Fibroblast of villous mesenchyme (primary cell): ENCODE measurements at places on chromosomes 4 and X.
A peak's percentile ranks its signal among the peaks of the same experiment; 100 is the strongest.

DNA sequence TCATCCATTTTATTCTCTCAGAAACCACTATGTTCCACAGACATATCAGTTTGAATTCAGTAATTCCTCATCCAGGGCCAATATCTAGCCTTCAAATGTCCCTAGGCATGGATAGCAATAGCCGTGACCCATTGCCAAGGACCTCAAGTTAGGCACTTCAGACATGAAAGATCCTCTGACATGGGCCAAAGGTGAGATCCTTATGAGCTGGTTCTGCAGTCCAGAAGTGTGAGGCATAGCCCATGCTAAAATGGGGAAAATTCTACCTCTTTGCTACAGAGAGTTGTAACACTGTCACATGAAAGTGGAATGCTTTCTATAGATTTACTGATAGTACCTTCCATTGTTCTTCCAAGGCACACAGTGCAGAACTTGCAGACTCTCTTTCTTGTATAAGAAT lies 349.7 kb upstream of the GALNT7 start:
- DNase-seq = no peak

DNA sequence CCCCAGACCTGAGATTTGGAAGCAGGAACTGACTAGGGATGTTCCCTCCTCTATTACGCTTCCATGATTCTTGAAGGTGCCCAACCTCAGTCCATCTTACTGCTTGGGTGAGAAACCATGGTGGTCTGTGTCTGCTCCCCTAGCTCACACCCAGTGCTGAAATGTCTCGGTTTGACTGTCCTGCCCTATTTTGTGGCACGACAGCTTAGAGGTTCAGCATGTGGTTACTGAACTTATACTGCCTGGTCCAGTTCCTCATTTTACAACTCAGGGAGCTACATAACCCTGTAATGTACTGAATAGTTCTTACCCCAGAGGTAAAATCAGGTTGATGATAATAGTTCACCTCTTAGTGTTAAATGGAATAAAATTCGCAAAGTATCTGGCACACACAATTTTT lies 203.1 kb downstream of the RBM46 start:
- DNase-seq = no peak

GRCh38 chrX:2398064-2398656 lies 102.6 kb downstream of the DHRSX start:
- peak; percentile 31 for DNase-seq

- peak; percentile 74 for DNase-seq
These were observed 24.1 kb downstream of the HPRT1 start for GRCh38 chrX:134484039-134484438.

- peak; percentile 44 for DNase-seq
These were observed 31.4 kb upstream of the NKX6-1 start for GRCh38 chr4:84530454-84530853.

DNA sequence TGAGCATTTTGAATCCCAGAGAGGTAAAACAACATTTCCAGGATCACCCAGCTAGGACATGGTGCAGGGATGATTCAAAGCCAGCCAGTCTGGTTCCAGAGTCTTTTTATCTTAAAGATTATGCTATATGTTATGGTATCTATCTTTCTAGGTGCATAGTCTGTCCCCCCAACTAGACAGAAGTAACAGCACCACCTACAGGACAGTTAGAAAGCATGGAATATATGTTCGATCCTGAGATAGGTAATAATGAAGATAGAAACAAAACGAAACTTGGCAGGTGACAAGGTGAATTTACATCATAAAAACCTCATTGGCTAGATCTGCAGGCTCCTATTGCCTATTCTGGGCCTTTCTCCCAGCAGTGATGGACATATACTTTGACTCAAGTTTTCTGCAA lies 723.2 kb downstream of the SMARCA1 start:
- no peak for DNase-seq

- DNase-seq = peak; percentile 83
These were observed 106.3 kb upstream of the BOD1L1 start for GRCh38 chr4:13733817-13734216.

GRCh38 chr4:56666279-56666678 lies 14.8 kb downstream of the HOPX start:
- peak; percentile 49 for DNase-seq

- peak; percentile 46 for DNase-seq
These were observed 83.0 kb upstream of the IL13RA1 start for GRCh38 chrX:118644378-118644777.

DNA sequence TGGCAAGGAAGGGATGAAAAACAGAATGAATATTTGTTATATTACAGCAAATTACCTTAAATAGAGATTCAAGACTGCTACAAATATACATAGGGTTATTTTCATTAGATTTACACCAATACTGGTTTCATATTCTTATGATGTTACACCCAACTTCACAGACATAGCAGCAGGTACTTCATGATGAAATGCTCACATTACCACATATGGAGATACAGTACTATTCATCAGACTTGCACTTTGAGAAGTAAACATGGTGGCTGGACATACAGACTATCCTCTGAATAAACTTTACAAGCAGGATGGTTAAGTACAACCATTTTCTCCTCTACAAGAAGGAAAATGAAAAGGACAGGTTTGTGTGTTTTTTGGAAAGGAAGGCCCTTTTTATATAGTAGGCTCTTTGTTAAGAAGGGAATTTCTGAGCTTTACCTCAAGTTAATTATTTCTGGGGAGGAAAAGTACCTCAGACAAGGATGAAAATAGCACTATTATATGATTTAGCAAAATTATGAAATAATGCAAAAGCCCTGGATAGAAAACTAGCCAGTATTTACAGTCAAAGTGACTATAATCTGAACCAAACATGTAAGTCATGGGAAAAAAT lies 12.0 kb upstream of the FAM120C start:
- no peak for DNase-seq

GRCh38 chr4:98656443-98656842 lies 2.0 kb downstream of the TSPAN5 start:
- DNase-seq = no peak

- no peak for DNase-seq
These were observed 412.0 kb upstream of the NR3C2 start for GRCh38 chr4:148854203-148854602.

DNA sequence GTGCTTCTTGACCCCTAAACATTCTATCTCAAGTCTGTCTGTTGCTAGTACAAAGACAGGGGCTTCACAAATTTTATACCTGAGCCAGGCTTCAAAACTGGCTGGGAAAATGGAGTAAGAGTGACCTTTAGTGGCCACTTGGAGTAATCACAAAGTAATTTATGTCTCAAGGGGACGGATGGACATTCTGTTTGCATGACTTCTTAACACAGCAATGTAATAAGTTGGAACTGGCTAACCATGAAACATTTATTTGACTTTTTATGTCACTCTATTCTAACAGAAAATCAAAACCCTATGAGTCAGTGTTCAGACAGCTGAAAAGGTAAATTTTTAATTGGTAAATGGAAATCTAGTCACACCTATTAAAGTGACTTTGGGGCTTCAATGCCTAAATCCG lies 600.6 kb downstream of the ANKRD50 start:
- peak; percentile 82 for DNase-seq

- no peak for DNase-seq
These were observed 78.0 kb upstream of the ADAD1 start for GRCh38 chr4:122300776-122301175.

GRCh38 chr4:123559955-123560871 lies 163.6 kb downstream of the SPRY1 start:
- DNase-seq = peak; percentile 67

DNA sequence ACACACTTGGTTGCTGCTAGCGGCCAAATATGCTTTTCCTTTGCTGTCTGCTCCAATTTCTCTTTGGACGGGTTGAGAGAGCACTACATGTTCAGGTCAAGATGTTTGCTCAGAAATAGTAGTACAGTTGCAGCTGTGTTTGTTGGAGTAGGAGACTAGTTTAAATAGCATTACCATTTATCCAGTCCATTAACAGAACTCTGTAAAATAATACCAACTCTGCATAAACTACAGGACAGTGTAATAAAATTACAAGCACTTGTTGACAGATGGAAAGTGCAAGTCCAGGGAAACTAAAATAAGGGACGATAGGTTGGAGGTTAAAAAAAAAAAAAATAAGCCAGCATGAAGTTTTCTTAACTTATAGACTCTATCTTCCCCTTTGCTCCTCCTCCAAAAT lies 20.2 kb downstream of the SLIT2 start:
- no peak for DNase-seq

DNA sequence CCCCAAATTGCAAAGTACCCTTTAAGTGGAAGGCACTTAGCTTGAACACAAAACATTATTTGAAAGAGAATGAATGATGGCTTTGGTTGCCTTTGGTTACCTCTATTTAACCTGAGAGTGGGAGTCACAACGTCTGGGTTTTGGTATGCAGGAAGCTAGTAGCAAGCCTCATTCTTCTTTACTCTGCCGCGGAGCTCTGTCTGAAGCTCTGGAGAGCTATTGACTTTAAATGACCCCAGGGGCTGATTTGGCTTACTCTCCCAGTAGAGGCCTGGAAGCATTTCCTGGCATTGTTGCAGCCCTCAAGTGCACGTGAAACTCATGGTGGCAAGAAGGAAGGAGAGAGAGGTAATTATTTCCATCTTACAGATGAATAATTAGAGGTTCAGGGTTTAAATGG lies 81.8 kb upstream of the MAGEA4 start:
- no peak for DNase-seq

DNA sequence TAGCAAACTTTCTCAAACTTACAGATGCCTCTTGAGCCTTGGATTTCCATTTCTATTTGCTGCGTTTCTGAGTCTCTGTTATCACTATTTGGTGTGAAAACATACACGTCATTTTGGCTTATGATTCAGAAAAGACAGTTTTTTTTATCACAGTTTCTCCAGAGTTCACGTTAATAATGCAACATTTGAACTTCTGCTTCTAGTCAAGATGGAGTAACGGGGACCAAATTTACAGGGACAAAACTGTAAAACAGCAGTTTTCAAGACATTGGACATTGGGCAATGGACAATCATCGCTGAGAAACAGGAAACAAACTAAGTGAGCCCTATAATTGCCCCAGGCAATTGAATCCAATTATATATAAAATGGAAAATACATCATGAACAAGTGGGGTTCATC lies 36.2 kb upstream of the TASL start:
- DNase-seq = no peak

- no peak for DNase-seq
These were observed 70.7 kb downstream of the RASL11B start for GRCh38 chr4:52932591-52933470.

DNA sequence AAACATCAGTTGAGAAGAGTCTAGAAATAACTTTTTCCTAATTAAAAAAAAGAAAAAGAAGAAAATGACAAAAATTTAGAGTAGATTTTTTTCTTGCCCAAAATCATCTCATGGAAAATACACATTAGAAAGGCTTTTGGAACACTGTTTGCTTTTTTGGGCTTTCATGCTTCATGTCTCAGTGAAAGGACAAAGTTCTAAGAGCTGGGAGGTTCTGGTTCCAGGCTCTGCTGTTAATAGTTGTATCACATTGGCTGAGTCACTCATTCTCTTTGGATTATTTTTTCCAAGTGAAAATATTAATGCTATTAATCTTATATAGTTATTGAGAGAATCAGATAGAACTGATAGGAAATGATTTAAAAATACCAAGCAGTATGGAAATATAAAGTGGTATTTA lies 32.9 kb upstream of the ETNPPL start:
- DNase-seq = no peak

DNA sequence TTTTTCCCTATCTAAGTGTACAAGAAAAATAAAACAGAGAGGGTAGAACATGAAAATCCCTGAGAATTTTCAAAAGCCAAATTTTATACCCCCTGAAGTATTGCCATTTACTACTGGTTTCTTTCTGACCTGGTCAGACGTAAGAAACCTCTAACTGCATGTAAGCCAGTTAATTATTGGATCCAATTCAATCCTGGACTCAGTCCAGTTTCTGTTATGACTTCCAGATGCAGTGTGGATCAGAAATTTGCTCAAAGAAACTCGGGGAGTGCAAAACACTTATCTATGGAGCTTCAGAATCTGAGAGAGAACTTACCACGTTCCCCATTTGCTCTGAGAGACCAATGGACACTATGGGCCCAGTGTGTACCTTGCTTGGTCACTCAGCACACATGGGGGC lies 383.5 kb downstream of the KLHL4 start:
- DNase-seq = no peak

DNA sequence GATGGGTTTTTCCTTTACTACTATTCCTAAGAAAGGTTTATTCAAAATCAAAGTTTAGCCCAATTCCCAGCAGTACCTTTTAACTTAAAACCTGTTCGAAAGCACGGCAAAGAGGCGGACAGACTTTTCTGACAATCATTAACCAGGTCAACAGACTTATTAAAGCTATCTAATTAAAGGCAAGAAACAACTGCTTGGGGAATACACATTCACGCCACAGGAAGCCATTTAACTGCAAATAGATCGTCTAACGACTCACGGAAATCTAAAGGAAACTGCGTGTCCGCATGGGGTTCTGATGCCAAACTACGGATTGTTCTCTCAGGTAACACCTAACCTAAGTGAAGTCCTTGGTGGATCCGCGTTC lies 663 bp upstream of the USP53 start:
- DNase-seq = no peak

GRCh38 chr4:99591757-99592156 lies 17.1 kb downstream of the MTTP start:
- DNase-seq = no peak

- DNase-seq = peak; percentile 71
These were observed 21.1 kb downstream of the ACOX3 start for GRCh38 chr4:8419222-8420041.

DNA sequence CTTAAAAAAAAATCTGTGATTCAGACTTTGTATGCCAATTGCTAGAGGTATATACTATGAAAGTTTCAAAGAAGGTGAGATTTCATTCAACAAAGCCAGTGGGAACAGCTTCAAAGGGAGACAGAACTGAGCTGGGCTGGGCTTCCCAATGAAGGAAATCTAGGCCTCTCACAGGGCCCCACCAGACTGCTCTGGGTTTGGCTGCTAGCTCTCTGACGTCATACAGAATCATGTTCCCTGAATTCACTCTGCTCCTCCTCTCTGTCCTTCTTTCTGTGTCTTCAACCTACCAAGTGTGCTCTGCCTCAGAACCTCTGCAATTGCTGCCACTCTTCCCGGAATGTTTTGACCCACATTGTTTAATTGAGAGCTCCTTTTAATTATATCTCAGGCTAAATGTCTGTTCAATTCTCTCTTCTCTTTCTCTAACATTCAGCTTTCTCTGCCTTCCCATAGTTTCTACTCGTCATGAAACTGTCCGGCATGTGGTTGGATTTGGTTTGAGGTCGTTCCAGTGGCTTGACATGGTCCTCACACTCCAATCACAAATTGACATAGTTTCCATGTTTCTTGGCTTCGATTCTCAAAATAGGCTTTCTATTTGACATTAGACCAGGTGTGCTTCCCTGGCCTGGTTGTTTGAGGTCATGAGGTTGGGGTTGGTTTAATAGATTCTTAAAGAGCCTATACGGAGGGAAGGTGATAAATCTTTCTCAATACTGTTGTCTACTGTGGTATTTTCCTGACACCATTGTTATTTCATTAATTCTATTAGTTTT lies 282.1 kb upstream of the EMCN start:
- no peak for DNase-seq
